Nucleus accumbens (tissue), 56 donors: ENCODE measurements at places on chromosomes 2 and 18.

- DNase-seq, result no peak
Measured at GRCh38 chr2:113282747-113283533, 4.2 kb upstream of the PAX8 start.

DNA sequence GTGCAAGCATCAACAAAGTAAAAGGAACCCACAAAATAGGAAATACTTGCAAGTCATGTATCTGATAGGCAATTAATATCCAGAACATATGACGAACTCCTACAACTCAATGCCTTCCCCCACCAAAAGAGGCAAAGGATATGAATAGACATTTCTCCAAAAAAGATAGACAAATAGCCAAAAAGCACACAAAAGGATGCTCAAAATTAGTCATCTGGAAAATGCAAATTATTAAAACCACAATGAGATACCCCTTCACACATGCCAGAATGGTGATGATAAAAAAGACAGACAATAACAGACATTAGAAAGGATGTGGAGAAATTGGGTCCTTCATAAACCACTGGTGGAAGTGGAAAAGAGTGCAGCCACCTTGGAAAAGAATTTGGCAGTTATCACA lies 76.4 kb downstream of the RIF1 start:
- DNase-seq, result no peak

- no peak for DNase-seq
Measured at GRCh38 chr18:45213040-45213333, 402.3 kb upstream of the SLC14A2 start.

DNA sequence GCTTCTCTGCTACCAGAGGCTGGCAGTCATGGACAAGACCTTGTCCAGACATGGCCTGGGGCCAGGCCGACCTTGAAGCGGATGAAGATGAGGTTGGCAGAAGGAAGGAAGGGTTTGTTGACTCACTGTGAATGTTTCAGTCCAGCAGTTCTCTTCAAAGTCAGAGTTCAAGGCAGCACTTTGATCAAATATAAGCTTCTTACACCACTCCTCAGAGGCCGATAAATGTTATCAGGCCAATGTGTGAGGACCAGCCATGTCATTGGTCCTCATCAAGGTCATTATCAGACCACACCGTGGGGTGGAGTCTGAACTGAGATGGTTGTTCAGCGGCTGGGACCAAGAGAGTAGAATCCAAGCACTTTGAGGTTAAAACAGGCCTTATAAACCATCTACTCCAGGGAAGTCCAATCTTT lies 35.5 kb downstream of the QPCT start:
- DNase-seq, result no peak
